ENCODE measurements at places on chromosomes 2 and 18.

- no peak for DNase-seq
Measured at GRCh38 chr2:229313591-229313990, 42.5 kb upstream of the PID1 start.

- DNase-seq: no peak
Measured at GRCh38 chr2:2646433-2647051, 315.5 kb upstream of the MYT1L start.

- no peak for DNase-seq
Measured at GRCh38 chr2:218953366-218953954, 6.0 kb upstream of the CDK5R2 start.

- DNase-seq: no peak
Measured at GRCh38 chr18:9380101-9380500, 45.5 kb downstream of the TWSG1 start.

DNA sequence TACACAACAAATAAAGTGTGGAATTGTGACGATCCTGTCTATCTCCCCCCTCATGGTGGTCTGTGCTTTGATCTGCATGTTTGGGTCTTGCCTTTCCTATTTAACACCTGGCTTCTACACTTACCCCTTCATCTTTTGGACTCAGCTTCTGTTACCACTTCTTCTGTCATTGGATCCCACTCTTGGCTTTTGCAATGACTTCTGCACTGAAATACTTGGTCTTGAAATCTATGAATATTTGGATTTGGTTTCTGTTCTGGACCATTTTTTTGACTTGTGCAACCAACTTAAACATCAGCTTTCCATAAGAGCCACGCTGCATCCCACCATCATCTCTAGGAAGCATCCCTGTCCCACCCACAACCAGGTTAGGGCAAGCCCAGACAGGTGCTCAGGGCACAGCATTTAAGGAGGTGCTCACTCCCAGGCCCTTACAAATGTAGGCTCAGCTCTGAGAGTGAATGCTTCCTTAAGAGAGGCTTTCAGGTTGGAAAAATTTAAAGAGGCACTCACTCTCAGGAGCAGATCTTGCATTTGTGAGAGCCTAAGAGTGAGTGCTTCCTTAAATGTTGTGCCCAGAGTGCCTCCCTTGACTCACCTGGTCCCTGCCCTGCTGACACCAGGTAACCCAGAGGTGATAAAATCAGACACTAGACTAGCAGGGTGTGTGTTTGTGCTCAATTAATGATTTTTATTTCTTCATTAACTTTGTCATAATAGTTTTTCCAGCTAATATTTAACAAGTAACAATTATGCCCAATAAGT is 124.5 kb upstream of the SH3BP4 start:
- DNase-seq: no peak

GRCh38 chr2:226247289-226248275 is 552.0 kb downstream of the IRS1 start:
- no peak for DNase-seq

- DNase-seq: no peak
Measured at GRCh38 chr2:29561628-29562027, 359.8 kb downstream of the ALK start.

DNA sequence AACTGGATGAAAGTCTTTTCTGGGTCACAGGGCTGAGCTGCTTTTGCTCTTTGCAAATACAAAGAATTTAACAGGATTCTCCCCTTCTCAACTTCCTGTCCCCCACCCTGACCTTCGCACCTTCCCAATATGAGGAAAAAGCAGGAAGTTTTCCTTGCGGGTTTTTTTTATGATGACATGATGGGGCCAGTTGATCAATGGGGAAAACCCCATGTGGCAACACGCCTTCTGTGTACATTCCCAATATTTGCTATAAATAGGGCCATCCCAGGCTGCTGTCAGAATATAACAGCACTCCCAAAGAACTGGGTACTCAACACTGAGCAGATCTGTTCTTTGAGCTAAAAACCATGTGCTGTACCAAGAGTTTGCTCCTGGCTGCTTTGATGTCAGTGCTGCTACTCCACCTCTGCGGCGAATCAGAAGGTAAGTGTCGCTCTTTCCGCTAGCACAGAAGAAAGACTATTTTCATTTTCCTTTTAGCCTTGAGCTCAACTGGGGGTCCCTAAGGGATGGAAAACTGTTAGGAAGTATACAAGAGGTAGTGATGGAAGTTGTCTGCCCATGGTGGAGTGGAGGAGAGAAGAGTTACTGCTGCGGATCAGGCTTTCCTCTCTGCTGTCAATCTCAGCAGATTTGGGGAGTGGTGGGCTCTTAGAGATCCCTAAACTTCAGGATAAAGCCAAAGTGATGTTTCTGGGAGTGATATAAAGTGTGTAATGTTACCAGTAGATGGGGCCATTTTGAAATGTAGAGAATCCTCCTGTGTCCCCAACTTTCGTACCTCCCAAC is at the start of gene CCL20:
Gene CCL20, plus strand, starts transcription at position 281 of the 792 bp plus-strand sequence. Its CDS starts 70 bp downstream, at position 351.
- no peak for DNase-seq

- no peak for DNase-seq
Measured at GRCh38 chr2:70161069-70161534, 29.7 kb downstream of the C2orf42 start.

GRCh38 chr2:224722250-224722649 is 6.1 kb upstream of the CCDC195 start:
- DNase-seq: no peak

DNA sequence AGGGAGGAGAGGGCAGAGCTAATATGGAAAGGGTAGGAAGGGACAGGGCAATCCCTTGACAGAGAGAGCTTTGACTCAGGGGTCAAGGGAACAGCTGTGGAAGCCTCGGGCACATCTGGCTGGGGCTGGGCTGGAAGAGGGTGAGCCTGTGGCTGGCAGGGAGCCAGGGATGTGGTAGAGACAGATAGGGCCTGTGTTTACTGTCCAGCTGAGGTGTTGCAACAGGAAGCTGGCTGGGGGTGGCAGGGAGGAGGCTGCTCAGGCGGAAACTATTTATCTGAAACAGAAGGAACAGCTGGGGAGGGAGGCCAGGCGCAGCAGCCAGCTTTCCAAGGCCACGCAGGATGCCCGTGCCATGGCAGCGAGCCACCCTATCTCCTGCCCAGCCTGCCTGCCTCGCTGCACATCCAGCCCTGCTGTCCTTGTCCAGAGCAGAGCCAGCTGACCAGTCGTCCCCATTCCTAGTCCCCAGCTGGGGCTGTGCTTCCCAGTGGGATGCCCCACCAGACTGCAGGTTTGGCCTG is 264.7 kb downstream of the CYP26B1 start:
- DNase-seq: no peak

- DNase-seq: no peak
Measured at GRCh38 chr2:132438691-132439090, 22.1 kb downstream of the GPR39 start.

DNA sequence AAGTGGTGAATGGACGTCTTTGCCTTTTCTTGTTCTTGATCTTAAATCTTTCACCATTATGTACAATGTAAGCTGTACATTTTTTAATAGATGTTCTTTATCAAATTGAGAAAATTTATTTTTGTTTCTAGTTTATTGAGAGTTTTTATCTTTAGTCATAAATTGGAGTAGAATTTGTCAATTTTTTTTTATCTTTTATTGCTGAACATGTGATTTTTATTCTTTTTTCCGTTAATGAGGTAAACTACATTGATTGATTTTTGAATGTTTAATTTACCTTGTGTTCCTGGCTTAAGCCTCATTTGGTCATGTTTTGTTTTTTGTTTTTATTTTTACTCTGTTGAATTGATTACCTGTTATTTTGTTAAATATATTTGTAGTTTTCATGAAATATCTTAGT is 19.7 kb downstream of the KIAA1328 start:
- DNase-seq: no peak

DNA sequence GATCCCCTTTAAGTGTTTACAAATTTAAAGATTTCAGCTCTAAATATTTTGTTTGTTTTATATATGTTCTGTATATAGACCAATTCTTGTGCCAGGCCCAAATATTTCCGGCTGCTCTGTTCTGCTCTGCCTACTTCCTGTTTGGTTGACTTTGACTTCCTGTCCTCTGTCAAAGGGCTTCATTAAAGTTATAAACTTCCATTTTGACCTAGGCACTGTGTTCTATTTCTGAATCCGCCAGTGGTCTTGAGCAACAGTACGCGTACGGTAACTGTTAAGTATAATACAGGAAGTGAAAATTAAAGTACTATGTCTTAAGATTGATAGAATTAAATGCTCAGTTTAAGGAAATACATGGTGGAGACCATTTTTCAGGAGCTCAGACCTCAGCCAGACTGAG is 13.5 kb upstream of the REL start:
- no peak for DNase-seq

- DNase-seq: no peak
Measured at GRCh38 chr2:72883356-72883962, 3.7 kb upstream of the SPR start.

DNA sequence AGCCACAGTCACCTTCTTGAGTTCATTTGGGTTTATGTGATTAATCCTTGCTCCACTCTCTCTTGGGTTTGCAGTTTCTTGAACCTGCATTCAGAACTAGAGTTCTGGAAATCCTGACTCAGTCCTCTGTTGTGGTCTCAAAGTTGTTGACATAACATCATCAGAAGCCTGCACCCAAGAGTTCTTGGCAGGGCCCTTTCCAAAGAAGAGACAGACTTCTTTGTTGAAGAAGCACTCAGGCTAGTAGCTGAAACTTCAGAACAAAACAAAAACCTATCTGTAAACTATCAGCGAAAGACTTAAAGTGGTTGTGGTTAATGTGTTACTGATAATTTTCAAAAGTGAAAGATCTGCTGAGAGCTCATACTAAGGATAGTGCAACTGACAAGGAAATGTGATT is 120.8 kb downstream of the FAM168B start:
- DNase-seq: no peak

GRCh38 chr2:6497048-6497447 is 368.7 kb downstream of the CMPK2 start:
- no peak for DNase-seq

DNA sequence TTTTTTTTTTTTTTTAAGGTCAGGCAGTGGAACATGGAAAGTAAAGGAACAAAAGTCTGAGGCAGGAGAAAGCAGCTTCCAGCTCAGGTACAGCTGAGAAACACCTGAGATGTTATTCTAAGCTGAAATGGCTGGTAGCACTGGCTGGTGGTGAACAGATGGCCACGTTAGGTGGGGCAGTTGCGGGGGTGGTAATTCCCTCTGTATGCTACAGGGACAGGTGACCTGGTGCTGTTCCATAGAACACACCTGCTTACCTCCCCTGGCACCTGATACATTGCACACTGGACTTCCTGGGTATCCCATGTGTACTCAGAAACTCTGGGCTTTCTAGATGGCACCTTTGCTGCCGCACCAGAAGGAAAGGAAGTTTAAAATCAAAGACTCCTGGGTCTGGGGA is 333.3 kb downstream of the SLC8A1 start:
- no peak for DNase-seq

GRCh38 chr2:67572721-67573435 is 175.7 kb downstream of the ETAA1 start:
- no peak for DNase-seq

- no peak for DNase-seq
Measured at GRCh38 chr2:239166201-239166834, 234.5 kb downstream of the HDAC4 start.

DNA sequence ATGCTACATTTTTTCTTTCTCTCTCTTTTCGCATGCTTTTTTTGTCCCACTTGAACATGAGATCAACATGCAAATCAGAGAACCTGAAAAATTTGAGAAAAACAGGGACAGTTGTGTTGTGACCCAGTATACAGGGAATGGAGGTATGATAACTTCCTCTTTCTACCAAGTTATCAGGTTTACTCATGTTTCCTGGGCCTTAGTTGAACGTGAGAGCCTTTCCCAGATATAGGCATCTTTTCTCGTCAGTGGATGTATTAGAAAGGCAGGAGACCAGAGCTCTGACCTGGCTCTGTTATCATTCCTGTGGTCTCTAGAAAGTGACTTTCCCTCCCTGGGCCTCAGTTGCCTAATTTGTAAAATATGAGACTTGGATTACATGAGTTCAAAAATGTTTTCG is 30.1 kb upstream of the FAM117B start:
- no peak for DNase-seq

DNA sequence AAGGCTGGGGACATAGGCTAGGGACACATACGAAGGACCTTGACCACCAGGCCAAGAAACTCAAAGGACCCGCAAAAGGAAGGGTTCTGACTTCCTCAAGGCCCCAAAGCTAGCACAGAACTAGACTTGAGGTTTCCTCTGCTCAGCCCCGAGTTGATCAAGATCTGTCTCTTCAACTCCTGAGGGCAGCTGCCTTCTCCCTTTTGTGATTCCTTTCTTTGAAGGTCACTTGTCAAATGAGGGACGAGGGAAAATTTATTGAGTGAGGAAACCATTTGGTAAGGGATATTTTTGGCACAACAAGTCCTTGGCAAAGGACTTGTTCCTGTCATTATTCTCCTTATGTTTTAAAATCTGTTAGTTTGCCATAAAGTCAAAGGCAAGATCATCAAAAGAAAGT is 12.3 kb upstream of the ROCK2 start:
- DNase-seq: no peak

GRCh38 chr2:164910101-164910899 is 45.0 kb downstream of the SLC38A11 start:
- no peak for DNase-seq

DNA sequence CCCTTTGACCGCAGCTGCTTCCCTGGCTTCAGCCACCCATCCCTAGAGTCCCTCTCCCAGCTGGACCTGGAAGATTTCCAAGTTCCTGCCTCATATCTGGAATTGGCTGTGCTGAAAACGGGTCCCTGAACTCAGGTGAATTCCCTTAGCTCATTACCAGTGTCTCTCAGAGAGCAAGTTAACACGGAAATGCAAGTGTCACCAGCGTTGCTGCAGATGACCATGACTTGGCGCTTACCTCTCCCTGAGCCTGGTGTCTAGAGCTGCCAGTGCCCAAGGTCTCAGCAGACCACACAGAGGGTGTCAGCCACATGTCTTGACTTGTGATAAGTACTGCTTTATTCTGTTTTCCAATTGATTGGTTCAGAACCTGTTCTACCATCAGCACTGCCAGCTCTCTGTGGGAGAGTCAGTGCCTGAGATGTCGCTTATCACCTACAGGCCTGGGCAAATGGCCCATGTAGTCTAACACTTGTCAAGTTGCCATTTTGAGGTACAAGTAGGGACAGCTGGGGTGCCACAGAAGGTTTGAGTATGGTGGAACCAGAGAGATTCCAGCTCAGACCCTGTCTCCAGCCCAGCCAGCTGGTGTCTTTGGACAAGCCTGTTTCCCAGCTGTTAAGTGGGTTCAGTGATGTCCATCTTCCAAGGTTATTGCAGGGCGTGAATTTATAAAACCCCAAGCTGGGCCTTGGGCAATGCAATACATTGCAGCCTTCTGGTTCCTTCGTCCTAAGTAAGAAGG is 48.7 kb downstream of the LYPD1 start:
- DNase-seq: no peak

DNA sequence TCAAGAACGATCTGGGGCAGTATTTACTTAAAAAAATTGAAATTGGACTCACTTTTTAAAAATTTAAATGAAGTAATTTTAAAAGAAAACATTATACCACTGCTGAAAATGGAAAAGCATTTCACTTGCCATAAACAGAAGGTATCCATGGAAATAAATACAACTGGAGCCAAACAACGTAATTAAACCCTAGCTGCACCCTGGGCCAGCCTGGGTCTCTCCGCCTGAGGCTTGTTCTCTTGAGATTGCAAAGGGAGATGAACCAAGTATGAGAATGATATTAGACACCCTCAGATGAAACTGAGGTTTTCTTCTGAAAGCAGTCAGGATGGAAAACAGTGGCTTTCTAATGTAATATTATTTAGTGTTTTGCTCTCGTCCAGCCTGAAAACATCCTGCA is 264.4 kb downstream of the KCNE4 start:
- DNase-seq: no peak

Measured in GM12891 (cell line).